ENCODE measurements at places on chromosomes 3 and 15.
A peak's percentile ranks its signal among the peaks of the same experiment; 100 is the strongest.

- DNase-seq, result no peak
Measured at GRCh38 chr3:106573605-106574004, 704.8 kb upstream of the CBLB start.

DNA sequence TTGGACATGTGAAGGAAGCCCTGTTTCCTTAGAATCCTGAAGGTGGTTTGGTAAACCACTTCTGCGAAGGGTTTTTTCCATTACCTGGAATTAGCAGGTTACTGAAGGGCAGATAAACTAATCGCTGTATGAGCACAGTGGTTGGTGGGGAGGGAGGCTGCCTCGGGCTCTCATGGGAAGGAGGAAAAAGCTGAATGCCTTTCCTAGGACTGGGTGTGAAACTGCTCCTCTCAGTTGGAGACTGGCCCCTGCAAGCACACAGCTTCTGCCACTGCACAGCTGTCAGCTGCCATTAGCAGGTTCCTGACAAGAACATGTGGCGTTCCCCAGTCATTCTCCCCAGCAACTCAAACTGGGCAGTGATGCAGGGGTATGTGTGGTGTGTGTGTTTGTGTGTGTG, 376.3 kb downstream of the GAP43 start:
- no peak for DNase-seq

DNA sequence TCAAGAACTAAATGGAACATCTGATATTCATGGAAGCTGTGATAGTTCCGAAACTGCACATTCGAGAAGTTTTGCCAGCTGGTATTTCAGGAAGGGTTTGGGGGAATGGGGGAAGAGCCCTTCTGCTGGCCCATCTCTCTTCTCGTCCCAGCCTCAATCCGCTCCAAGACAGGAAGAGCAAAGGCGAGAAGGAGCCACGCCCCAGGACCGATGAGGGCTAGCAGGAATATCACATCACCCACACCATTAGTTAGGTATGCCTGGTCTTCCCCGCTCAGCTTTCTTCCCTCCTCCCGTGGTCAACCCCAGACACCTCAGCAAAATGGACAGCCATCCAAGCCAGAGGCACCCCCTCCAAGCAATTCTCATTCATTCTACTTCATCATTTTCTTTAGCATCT, 14.9 kb upstream of the PCSK6 start:
- DNase-seq, result no peak

DNA sequence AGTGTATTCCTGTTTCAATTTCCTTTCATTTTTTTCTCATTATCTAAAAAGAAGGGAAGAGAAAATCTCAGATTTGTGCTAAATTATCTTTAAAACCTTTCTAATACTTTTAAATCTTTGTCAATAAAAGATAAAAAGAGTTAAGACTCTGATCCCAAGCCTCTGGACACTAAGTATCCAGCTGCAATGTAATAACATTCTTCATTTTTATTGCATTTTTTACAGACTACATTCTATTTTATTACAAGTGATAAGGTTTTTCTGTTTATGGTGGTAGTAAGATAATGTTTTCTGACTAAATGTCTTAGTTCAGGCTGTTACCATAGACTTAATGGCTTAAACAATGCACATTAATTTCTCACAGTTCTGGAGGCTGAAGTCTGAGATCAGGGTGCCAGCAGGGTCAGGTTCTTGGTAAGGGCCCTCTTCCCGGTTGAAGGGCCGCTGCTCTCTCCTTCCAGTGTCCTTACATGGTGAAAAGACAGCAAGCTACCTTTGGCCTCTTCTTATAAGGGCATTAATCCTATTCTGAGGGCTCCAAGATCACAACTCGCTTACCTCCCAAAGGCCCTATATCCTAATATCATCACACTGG, 19.7 kb downstream of the KCNAB1 start:
- DNase-seq, result no peak

DNA sequence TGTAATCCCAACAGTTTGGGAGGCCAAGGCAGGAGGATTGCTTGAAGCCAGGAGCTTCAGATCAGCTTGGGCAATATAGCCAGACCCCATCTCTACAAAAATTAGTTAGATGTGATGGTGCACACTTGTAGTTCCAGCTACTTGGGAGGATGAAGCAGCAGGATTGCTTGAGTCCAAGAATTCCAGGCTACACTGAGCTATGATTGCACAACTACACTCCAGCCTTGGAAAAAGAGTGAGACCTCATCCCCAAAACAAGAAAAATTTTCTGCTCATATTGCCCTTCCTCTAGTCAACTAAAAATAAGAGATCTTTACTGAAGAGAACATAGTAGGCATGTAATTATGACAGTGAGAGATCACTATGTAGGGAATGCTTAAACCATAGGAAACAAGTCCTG, 60.9 kb upstream of the SPATA12 start:
- DNase-seq, result no peak

DNA sequence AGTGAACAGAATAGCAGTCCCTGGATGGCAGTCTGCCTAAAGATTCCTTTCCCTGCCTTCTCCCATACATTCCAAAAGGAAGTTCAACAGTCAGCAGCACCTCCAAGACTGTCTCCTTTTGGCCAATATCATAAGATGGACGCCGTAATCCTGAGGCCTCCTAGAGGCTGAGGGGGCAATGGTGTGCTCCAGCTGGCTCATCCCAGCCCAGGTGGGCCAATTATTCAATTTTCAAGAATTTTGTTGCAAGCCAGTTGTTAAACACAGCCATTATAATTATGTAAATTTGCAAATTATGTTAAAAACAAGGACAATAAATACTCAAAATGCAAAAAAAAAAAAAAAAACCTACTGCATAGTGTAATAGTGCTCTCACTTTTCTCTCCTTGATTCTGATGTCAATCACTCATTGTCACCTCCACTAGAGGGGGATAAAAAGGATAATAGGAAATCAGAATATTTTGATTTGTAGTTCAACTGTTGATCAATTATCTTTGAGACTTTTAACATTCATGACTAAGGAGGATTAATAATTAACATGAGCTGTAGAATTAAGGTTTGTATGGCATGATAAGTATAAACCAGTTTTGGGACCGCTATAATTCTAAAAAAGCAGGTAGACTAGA, 40.1 kb downstream of the PPARG start:
- no peak for DNase-seq

DNA sequence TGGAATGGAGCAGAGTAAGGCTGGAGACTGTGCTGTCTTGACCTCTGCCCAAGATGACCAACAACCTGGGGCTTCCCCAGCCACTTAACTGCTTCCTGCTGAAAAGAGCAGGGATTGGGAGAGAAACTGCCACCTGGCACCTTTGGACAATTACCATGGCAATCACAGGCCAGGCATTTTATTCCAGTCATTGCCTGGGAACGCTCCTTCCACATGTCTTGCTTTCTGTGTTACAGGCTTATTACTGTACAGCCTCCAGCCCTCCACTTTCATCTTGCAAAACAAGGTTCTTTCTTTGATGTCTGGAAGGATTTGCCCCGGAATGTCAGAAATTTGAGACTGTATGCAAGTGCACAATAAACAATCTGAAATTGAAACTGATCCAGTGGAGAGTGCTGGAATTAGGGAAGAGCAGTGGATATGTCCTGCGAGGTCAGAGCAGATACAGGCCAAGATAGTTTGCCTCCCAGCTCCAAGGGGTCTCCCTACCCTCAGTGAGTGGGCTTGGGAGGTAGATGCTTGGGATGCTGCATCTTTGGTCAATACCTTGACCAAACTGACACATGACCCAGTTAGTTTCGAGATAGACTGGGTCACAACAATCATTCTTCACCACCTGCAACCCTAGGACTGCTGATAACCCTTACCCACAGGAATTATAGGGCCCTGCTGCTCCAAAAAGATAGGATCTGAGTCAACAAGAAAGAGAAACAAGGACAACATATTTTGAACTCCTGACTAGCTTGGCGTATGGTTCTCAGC, 2.7 kb downstream of the PPP1R14D start:
- no peak for DNase-seq

- DNase-seq, result no peak
Measured at GRCh38 chr3:127630811-127631714, 2.1 kb downstream of the PODXL2 start.

GRCh38 chr3:37161351-37161750, 13.0 kb downstream of the LRRFIP2 start:
- DNase-seq, result no peak

DNA sequence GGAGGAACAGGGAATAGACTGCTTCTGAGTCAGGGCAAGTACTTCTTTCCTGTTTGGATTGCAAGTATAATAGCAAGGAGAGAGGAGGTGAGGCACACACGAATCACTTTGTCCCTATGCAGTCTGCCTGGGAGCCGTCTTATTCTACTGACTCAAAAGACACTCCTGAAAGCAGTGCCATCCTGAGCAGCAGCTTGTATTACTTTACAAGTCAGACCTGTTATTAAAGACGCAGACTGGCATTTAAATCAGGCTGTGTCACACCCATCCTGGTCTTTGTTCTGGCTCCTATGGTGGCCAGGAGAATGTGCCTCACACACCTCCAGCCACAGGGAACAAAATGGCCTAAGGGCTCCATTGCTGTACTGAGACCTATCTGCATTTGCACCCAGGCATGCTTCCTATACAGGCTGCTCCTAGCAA, 17.9 kb upstream of the SQOR start:
- DNase-seq, result no peak

DNA sequence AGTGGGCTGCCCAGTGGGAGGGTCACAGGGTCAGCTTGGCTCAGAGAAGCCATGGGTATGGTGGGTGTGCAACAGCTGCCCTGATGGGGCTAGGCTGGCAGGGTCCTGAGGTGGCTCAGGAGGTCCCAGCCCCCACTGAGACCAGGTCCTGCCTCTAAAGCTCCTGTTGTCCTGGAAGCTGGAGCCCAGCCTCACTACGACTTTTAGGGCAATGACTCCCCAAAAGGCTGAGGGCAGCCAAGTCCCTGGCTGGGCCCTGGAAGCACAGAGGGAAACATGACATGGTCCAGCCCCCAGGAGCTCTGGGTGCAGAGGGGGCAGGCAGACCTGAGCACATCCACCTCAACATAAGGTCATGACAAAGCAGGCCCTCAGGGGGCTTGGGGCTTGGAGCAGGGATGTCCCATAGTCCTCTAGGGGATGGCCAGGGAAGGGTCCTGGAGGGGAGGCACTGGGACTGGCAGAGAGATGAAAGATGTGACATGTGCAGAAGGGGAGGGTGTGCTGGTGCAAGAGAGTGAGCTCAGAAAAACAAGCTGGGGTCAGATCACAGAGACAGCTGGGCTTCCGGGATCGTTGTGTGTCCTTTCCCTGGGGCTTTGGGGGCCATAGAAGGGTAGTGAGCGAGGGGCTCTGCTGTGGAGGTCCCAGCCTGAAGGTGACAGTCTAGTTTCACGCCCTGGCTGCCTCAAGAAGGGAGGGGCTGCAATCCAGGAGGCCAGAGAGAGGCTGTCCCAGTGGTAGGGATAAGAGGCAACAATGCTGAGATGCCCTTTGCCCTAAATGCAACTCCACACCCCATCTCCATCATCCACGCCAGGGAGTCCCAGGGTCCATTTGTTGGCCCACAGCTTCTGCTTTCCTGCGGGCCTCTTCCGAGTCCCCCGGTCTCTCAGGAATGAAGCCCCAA, 639 bp upstream of the ITIH3 start:
- DNase-seq, result no peak

DNA sequence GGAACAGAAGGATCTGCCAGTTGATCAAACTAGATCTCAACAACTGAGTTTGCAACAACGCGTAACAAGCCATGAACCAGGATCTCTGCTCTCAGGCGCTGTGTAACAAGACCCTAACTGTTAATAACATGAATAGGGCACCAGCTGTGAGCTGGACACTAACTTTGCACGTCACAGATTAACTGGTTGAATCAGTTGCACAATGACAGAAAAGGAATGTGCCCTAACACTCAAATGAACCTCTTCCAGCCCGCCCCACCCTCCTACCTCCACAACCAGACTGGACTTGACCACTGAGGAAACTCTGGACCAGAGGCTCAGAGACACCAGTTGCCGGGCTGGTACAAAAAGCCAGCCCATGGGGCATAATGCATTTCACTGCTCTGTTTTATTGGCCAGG, 34.3 kb downstream of the MCF2L2 start:
- DNase-seq, result no peak

- DNase-seq, result peak; percentile 61
Measured at GRCh38 chr15:62254137-62254934, 89.3 kb upstream of the C2CD4B start.

GRCh38 chr3:66037330-66037985, 1.3 kb downstream of the MAGI1 start:
- DNase-seq, result no peak
